ENCODE measurements at places on chromosomes 6 and 20.

DNA sequence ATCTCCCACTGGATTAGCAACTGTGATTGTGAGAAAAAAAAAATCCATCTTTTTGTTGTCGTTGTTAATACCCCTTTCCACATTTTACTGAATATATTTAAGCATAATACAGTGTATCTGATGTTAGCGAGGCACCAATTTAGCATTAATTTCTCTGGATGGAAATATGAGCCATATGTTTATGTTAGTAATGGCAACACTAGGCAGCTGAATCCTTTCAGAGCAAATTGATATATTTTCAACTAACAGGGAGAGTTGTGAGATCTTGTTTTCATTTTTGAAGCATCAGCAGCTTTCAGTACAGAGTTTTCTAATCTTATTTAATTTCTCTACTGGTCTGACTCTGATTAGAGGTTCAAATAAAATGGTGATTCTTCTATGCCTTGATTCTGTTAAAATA lies 84.8 kb upstream of the HDAC2 start:
- no peak for DNase-seq

DNA sequence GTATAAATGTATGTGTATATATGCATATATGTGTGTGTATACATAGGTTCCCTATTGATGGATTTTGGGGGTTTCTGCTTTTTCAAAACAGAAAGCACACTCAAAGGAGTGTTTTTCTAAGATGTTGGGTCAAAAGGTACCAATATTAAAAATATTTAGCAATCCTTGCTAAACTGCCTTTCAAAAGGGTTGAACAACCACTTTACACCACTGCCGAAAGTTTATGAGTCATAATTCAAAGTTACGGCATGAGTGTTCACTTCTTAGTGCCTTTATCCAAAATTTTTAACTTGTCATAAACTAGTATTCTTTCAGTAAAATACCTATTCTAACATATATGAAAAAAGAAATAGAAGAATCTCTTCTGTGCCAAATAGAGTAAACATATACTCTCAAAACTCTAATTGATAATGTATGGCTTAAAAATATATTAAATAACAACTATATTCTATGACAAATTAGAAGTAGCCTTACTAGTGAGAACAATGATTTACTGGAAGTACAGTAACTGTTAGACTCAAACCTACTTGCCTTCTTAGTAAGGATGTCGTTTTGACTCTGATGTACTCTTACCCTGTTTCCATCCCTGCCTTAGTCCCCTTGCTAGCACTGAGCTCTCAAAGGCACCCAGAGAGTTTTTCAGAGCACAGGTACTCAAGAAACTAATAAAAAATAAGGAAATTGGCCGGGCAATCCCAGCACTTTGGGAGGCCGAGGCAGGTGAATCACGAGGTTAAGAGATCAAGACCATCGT lies 136.1 kb downstream of the INSM1 start:
- no peak for DNase-seq

DNA sequence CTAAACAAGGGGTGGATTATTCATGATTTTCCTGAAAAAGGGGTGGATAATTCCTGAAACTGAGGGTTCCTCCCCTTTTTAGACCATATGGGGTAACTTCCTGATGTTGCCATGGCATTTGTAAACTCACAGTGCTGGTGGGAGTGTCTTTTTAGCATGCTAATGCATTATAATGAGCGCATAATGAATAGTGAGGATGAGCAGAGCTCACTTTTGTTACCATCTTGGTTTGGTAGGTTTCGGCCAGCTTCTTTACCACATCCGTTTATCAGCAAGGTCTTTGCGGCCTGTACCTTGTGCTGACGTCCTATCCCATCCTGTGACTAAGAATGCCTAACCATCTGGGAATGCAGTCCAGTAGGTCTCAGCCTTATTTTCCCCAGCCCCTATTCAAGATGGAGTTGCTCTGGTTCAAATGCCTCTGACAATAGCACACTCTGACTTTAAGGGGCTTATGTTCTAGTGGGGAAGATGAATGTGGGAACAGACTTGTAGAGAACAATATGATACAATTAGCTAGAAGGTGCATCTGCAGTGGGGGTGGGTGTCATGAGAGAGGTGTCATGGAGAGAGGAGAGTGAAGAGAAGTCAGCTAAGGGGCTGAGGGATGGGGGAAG lies 4.2 kb upstream of the GPR31 start:
- no peak for DNase-seq

DNA sequence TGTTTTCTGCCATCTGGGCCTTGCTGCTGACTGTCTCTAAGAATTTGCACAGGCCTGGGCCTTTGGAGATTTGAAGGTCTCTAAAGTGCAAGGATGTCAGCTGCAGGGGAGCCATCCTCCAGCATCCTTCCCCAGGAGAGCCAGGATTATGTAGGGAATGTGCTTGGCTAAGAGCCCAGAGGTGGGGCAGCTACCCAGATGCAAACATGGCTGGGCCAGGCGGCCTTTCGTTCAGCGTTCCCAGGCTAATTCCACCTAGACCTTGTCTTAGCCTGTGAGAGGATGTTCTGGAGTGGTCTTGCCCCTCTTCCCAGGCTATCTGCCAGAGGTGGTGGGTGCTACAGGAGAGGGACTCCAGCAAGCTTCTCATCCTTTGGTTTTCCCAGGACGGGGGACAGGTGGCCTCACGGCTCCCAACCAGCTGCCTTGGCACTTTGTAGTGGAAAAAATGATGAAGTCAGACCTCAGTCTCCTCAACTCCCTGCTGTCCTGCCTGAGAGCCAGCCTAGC lies 7.7 kb upstream of the PTGIS start:
- no peak for DNase-seq

GRCh38 chr6:154197196-154197860 lies 158.3 kb downstream of the OPRM1 start:
- DNase-seq: no peak

All from Caco-2 (cell line).